ENCODE measurements at places on chromosomes 5 and 9. TPM values are rescaled to one million over a fixed set of nuclear protein-coding genes. Genes with fewer than 3 reads are reported as not detected.

Gene DNAH5
- 1.1 TPM for total RNA-seq

Gene PCDHGA7
- total RNA-seq, result 0.80 TPM

Gene SPAG8
- not detected for total RNA-seq

Gene NEURL1B
- 5.3 TPM for total RNA-seq

Gene RASGEF1C
- not detected for total RNA-seq

Data from mammary microvascular endothelial cell (primary cell).